ENCODE measurements at places on chromosomes 5 and 9. TPM values are rescaled to one million over a fixed set of nuclear protein-coding genes. Genes with fewer than 3 reads are reported as not detected.

- no peak for DNase-seq
Observed at GRCh38 chr9:35700031-35700430, 10.3 kb upstream of the TPM2 start.

DNA sequence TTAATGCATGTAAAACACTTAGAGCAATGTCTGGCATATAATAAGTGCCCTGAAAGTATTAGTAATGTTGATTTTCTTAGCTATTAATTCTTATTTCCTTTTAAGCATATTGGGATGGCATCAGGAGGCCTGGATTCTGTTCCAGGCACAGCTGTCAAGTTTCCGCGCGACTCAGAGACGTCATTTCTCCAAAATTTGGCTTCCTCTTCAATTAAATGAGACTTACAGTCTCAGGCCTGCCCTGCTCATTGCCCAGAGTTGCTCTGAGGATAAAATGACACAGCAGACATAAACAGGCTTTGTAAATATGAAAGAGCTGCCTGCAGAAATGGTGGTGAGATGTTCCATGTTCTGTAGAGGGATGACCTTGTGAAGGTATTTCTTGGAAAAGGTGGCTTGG, 159.8 kb upstream of the GLRA1 start:
- DNase-seq: peak; percentile 77

- no peak for DNase-seq
Observed at GRCh38 chr9:4938496-4938895, 46.6 kb upstream of the JAK2 start.

SPINK4 gene
- not detected for total RNA-seq

- no peak for DNase-seq
Observed at GRCh38 chr5:35089334-35090314, 41.9 kb upstream of the AGXT2 start.

- no peak for DNase-seq
Observed at GRCh38 chr9:128764361-128764760, 7.4 kb downstream of the ZER1 start.

DNA sequence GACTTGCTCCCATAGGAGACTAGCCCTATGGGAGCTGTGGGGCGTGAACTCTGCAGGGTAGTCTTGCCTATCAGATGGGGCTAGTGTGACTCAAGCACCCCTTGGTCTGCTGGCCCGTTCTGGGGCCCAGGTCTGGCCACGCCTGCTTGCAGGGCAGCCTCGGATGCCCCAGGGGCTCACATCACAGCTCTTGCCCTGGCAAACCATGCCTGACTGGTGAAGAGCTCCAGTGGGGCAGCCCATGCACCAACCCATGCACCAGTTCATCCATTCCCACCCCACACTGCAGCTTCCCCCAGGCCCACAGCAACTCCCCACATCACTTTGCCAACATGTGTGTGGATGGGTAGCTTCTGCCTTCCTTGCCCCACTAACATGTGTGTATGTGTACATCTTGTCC, 93.9 kb upstream of the PRLR start:
- no peak for DNase-seq

DNA sequence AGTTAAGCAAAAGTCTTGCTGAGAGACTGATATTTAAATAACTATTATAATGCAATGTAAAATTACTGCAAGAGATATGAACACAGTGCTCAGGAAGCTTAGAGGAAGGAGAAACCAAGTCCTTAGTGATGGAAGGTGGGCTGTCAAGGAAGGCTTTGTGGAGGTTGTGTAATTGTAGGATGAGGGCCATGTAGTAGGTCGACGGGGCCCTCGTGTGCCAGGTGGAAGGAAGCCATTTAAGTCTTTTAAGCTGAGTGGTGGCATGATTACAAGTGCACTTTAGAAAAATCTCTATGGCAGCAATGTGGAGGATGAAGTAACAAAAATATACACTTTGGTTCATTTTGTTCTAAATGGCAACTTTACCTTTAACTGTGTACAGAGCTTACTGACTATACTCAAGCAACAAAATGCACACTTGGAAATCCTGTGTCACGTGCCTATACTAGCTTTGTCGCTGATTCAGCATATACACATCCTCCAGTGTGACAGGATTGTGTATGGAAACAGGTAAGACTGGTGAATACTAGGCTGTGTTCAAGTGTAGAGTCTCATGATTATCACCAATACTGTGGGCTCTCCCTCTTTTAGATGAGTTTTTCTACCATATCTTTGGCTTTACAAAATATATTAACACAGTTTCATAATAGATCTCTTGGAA, 78.6 kb downstream of the TMC1 start:
- no peak for DNase-seq

Data from esophagus muscularis mucosa (tissue), 4 donors.